ENCODE measurements at places on chromosomes 5 and 9.
A peak's percentile ranks its signal among the peaks of the same experiment; 100 is the strongest.

GRCh38 chr5:94849821-94850736, 231.6 kb downstream of the SLF1 start:
- DNase-seq = peak; percentile 2

DNA sequence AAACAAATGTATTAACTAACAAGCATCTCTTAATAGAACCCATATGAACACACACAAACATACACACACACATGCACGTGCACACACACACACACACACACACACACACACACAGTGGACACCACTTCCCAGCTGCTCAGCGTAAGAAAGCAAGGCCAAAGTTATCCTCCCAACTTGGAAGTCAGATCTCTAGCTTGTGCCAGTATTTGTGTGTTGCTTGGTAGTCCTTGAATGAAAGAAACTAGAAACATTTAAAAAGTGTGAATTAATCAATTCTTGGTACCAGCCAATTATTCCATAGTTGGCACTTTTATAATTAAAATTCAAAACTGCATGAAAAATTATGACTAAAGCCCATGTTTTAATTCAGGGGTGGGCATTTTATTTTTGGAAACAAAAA, 178.1 kb downstream of the TMEM161B start:
- DNase-seq = no peak

GRCh38 chr9:96193236-96193755, 108.7 kb downstream of the HSD17B3 start:
- DNase-seq = no peak

- DNase-seq = no peak
These were observed 508.9 kb downstream of the NTRK2 start for GRCh38 chr9:85178474-85178873.

GRCh38 chr5:132270706-132271105, 13.2 kb downstream of the PDLIM4 start:
- DNase-seq = no peak

DNA sequence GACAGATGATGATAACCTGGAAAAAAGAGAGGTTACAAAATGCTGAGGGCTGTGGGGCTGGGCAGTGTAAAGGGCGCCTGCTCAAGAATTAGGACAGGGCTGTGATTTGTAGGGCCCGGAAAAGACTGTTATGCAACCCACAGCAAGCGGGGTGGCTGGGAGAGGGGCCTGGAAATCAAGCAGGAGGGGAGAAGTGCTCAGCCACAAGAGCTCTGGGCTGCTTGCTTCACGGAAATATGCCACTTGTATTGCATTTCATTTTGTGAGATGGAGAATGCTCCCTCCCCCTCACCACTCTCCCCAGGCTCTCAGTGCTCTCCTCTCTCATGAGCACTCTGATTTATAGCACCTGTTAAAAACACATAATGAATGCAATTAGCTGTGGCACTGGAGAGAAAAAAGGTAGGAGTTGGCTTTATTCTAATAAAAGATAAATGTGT, 8.4 kb upstream of the HAND1 start:
- DNase-seq = no peak

DNA sequence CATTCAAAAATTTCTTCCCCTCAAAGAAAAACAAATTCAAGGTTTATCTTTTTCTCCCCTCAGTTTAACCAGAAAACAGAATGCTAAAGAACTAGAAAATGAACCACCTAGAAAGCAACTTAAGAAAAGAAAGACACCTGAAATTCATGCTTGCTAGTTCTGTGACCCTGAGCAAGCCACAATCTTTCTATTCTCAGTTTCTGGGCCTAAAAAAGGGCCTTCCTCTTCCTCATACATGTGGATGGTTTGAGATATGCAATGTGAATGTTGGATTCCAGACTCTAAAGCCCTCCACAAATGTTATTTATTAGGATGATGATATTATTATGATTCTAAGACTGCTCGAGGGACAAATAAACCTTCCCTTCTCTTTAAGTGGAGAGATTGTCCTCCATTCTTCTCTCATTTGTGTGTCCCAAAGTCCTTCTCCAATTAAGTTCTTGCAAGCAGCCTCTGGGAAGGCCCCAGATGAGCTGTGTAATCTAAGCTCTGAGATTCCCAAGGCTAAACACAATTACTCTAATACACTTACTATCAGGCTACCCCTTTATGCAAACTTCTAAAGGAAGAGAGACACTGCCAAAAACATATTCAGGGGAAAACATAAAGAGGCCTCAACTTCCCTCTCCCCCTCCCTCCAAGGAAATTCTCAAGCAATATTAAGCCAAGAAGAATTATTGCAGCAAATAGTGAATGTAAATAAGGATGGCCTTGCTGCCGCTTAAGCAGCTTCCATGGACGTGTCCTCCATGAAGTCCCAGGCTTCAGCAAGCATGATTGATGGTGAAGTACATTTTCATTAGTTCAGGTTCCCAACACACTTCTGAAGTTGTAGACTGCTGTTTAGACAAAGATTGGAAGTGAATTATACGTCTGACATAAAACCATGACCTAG, 80.2 kb downstream of the PRKACG start:
- DNase-seq = no peak

DNA sequence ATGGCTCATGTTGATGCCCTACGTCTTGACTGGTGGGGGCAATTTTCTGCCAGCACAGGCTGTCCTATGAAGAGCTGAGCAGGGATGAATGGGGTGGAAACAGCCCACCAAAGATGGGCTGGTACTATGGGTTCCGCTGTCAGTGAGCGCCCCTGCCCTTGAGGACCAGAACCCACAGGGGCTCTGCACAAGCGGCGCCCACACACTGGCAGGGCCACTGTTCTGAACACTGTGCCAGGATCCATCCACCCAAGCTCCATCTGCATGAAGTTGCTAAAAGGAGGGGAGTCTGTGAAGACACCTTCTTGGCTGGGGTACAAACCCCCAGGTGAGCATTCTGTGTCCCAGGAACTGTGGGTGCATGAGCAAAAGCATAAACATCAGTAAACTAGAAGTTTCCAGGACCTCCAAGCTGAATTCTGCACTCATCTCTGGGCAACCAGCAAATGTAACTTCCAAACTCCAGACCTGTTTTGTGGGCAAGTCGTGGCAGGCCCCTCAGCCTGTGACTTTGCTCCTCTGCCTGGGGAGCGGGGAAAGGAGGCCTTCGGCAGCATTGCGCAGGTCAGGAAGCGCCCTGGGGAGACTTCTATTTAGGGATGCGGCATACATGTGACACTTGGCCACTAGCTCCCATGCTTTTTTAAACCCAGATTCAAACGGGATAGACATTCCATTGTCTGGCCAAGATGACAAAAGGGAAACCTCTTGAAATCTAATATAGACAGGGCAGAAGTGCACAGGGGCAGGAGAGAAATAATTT, 48.9 kb downstream of the PTPN3 start:
- DNase-seq = no peak

DNA sequence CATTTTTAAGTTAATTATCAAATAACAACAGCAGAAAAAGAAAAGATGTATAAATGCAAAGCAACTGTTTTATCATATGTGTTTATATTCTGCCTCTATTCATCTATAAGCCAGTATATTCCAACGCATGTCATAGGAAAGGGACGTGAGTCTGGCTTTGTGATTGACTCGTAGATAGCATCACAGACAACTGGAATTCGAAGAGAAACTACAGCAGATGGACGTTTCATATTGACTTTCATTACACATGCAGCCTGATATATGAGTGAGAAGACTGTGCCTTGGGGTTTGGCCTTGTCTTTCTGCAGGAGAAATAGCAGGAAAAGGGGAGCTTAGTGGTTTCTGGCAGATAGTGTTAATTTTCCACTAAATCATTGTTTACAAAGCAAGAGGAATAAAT, 1111.9 kb downstream of the MAT2B start:
- no peak for DNase-seq

DNA sequence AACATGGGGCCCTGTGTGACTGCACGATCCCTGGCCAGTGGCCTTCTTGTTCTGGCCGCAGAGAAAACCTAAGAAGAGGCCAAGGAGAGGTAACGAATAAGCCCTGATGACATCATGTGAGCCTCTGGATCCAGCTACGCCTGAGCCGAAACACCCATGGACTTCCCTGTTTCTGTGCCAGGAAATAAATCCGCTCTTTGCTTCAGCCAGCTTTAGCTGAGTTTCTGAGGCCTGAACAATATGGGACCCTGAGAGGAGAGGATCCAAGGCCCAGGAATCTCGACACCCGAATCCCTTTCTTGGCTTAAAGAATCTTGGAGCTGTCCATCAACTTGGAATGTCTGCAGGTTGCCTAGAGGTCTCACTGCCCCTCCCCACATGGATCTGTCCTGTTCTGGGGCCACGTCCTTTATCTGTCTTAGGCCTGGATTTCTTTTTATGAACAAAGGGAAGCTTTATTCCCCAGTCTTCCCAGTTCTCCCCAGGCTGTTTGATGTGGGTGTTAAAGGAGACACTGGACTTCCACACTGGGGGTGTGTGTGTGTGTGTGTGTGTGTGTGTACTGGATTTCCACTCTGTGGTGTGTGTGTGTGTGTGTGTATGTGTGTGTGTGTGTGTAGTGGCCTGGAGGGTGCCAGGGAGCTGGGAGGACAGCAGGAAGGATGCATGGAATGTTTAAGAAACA, 13.7 kb downstream of the IER5L start:
- no peak for DNase-seq

- no peak for DNase-seq
These were observed 346.4 kb upstream of the SLC24A2 start for GRCh38 chr9:20135119-20135697.

GRCh38 chr5:3417376-3417943, 178.2 kb upstream of the IRX1 start:
- no peak for DNase-seq

- no peak for DNase-seq
These were observed 5.7 kb downstream of the ASS1 start for GRCh38 chr9:130450344-130451003.

GRCh38 chr5:113048931-113049330, 72.3 kb downstream of the DCP2 start:
- DNase-seq = no peak

Measured in stimulated activated CD8-positive, alpha-beta memory T cell treated with anti-CD3 and anti-CD28 coated beads, Interleukin-12 subunit alpha, Interleukin-12 subunit beta, amount 100 ng/mL, for 4 hours (primary cell).